ENCODE measurements at places on chromosomes 12 and 14.

DNA sequence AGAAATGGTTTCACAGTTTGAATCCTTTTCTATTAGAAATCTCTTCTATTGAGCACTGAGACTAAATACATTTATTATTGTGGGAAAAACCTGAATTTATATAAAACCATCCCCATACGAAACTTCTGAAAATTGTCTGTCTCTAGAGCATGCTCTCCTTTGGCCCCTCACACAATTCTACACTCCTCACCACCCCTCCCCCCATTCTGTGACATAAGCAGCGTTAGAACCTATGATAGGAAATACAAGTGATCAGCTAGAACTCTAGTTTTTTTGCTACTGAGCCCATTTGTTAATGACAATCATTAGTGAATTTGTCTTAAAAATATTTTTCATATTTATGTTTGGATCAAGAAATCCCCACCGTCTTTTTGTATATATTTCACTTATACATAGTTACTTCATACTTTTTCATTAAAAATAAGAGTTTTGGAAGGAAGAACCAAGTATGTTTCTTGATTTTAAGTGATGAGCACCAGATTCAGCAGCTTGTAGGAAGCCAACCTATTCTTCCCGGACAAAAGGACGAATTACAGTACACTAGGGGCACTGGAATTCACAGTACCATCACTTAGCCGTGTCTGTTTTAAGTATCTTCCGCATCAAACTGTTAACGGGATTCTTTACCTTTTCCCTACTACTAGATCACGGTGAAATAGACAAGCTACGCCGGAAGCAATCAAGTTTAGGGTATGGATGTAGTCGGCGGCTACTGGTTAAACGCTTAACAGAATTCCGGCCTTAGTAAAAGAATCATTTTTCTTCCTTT is 724 bp downstream of the GTSF1 start:
- no peak for DNase-seq

DNA sequence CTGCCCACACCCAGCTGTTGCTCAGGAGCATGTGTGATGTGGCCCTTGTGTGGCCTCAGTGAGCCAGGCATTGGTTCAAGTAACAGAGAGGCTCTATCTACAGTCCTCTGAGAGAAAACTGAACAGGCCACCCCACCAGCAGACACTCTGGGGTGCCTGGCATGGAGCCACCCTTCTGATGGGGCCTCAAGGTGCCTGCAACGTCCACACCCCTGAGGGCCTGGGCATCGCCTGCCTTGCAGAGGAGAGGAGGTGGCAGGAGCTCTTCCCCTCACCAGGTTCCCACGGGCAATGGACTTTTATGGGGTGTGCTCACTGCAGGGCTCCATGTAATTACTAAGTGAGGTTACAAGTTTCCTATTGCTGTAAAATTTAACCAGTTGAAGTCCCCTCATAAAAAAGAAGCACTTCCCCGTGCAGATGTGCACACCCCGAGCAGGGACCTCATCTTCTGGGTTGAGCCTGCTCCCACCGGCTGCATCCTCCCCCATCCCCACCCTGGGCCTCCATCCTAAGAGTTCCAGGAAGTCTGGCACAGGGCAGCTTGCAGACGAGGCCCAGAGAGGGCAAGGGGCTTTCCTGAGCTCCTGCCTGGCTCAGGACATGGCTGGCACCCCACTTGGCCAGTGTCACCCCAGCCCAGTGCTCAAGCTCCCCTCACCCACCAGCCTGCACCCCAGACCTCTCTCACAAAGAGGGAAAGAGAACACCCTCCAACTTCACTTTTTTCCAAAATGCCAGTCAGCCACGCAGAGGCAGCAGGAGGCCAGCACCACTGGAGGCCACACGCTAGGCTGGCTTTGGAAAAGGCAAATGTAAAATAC is 270.4 kb upstream of the RTL1 start:
- DNase-seq = no peak

DNA sequence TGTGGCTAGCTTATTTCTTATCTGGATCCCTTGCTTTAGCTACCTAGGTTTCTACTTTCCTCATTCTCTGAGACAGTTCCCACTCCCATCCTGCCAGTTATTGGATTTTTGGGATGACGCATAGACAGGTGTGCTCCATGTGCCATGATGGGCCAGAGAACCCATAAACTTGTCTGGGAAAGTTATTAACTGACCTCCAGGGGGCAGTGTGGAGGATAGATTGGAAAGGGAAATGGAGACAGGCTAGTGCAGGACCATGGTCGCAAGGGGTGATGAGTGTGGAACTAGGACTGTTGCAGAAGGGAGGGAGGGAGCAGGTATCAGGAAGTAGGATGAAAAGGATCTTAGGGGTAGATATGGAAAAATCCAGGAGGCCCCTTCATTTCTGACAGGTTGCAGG is 80.3 kb downstream of the ESRRB start:
- DNase-seq = peak; percentile 5

- DNase-seq = no peak
Measured at GRCh38 chr14:95398630-95399547, 79.2 kb upstream of the CLMN start.

- no peak for DNase-seq
Measured at GRCh38 chr14:99119554-99120525, 152.2 kb downstream of the BCL11B start.

DNA sequence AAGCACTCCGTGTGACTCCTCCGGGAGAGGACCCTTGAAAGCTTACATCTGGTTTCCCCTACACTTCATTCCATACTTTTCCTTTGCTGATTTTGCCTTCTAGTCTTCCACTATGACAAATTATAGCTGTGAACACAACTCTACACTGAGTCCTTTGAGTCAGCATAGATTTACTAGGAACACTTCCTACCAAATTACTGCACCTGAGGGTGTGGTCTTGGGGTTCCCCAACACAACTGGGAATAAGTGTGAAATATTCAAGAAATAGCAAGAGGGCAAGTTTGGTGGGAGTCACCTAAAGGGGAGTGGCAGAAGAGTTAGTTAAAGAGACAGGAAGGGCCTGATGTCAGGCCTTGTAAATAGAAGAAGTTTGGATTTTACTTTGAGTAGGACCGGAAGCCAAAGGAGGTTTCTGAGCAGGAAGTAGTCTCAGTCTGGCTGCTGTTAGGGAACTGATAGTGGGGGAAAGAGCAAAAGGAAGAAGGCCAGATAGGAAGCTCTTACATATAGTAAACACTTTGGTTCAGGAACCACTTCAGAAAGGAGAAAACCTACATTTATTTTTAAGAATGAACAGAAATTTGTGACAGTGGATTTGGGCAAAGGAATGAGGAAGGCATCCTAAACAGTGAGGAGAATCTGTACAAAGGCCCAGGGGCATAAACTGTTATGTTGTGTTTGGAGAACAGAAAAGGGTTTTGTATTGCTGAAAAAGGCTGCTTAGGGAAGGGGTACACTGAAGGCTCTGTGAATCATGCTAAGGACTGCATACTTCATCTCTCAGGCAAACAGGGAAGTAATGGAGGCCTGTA is 14.2 kb downstream of the SEL1L start:
- DNase-seq = no peak

GRCh38 chr12:54363618-54364017 is 668 bp downstream of the GPR84 start:
- no peak for DNase-seq
